ENCODE measurements at places on chromosomes 12 and 14.

- DNase-seq = no peak
Measured at GRCh38 chr14:39107591-39107996, 4.6 kb upstream of the SEC23A start.

DNA sequence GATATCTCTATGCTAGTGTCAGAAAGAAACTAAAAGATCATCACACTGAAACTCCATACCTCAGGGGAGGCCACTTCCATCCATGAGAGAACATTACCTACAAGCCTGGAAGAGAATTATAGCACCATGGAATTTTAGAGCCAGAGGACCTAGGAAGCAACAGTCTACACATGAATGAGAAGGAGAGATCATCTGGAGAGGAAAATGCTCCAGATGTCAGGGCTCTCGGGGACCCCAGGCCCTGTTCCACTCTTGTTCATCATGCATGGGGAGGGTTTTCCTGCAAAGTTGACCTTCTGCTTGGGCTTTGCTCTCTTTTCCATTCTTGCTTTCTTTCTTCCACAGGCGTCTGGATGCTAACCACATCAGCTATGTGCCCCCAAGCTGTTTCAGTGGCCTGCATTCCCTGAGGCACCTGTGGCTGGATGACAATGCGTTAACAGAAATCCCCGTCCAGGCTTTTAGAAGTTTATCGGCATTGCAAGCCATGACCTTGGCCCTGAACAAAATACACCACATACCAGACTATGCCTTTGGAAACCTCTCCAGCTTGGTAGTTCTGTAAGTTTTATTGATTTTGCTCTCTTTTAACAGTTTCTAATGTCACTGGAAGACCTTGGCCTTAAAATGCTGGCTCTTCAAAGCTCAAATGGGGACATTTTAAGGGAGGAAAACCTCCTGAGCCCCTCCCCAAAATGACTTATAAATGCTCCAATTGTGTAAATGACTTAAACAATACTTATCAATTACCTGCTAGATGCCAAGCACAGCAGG is 110.7 kb downstream of the ZFC3H1 start:
- no peak for DNase-seq

GRCh38 chr14:52961060-52961639 is 10.3 kb upstream of the FERMT2 start:
- no peak for DNase-seq

DNA sequence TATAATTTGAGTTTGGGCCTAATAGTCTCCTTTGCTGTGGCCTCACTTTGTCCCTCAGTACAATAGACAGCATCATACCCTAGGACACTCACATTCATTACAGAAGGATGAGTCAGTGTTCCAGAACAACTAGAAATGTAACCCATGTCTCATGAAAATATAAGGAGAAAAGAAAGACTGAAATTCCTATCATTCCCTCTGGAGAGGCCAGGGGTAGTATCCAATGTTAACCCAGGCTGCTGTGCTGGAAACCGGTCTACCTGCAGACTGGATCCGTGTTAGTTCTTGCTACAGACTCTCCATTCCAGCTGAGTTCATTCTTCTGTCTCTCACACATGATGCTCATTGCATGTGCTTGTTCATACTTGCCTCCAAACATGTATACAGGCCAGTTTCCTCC is 75.8 kb upstream of the HOXC13 start:
- no peak for DNase-seq

DNA sequence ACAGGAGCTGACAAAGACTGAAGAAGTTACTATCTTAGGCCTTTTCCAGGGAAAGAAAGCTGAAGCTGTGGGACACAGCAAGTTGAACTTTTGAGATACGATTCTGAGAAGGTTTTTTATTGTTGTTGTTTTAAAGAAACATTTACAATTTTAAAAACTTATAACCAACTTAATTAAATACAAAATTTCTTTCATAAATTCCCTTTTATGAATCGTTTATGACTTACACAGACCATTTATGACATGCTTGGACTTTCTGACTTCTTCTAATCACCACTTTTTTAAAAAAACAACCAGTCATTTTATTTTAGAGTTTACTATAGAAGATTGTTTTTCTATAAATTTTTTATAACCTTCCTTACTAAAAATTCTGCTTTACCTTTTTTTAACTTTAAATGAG is 68.7 kb downstream of the DHRS2 start:
- no peak for DNase-seq

DNA sequence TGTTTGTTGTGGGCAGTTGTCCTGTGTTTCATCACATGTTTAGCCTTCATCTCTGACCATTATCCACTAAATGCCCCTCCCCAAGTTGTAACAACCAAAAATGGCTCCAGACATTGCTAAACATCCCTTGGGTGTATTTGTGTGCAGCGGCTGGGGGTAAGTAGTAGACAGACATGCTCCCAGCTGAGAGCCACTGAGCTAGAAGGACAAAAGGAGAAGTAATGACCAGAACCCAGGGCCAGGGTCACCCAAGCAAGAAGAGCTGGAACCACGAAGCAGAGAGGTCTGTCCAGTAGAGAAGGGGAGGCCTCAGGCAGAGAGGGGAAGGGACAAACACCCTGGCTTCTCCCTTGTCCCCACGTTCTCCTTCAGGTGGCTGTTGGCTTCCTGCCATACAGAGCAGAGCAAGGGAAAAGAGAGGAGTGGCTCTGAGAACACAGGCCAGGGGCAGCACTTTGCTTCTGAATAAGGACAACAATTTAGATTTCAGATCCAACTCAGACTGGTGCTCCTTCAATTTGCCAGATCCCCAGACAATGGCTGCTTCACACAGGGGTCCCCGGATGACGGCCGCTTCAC is 55.2 kb downstream of the NDUFA12 start:
- DNase-seq = no peak

- no peak for DNase-seq
Measured at GRCh38 chr12:211639-212414, 2.1 kb downstream of the SLC6A12 start.

- no peak for DNase-seq
Measured at GRCh38 chr14:51682411-51682810, 30.7 kb downstream of the FRMD6 start.

DNA sequence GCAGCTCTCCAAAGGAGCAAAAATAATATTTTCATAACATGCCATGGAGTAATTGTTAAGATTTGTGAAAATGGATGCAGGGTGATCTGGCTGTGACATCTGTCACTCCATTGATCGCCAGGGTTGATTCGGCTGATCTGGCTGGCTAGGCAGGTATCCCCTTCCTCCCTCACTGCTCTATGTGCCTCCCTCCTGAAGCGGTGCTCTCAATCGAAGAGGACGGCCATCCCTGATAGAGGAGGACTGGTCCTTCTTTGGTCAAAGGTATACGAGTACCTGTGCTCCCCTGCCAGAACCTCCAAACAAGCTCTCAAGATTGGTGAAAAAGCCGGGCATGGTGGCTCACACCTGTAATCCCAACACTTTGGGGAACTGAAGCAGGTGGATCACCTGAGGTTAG is 47.9 kb downstream of the VCPKMT start:
- DNase-seq = no peak

DNA sequence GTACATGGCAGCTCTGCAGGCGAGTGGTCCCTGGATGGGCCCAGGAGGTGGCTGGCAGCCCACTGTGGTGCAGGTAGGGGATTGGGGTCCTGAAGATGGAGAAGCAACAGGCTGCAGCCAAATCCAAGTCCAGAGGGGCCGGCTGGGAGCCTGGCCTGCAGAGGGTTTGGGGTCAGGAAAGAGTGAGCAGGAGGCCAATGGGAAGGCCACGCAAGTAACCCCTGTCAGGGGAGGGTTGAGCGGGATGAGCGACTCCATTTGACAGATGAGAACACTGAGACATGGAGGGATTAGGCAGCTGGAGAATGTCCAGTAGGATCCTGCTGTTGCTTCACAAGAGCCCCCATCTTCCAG is 136.0 kb downstream of the BCL11B start:
- peak; percentile 55 for DNase-seq

DNA sequence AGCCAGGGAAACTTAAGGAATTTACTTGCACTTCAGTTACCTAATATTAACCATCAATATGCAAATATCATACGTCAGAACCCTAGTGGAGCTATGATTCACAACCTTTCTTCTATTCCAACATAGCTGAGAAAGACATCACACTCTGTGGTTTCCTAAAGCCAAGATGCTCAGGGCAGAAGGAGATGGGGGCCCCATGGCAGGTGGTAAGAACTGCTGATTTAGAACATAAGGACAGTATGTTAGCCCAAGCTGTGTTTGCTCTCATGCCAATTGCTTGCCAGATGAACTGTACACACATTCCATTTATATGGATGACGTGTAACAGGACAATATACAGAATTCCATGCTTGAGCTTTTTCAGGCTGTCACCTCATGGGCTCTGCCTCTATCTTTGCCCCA is 34.6 kb downstream of the HECTD4 start:
- DNase-seq = no peak

GRCh38 chr14:99393059-99393655 is 87.5 kb downstream of the SETD3 start:
- DNase-seq = no peak

GRCh38 chr14:53953002-53953827 is 3.4 kb downstream of the BMP4 start:
- peak; percentile 91 for DNase-seq

DNA sequence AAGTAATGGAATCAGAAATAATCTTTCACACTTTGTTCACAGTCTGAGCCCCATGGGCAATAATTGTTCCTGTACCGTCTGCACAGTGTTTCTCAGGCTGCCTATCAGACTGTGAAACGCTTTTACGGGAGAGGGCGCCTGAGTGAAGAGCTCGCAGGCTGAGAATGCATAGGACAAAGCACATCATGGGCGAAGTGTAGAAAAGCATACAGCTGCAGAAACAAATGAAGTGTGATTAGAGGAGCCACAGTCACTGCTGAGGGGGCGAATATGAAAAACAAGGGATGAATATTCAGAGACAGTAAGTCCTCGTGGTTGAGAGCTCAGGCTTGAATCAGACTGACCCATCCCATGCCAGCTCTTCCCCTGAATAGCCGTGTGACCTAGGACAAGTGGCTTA is 438.4 kb upstream of the DCN start:
- DNase-seq = no peak

DNA sequence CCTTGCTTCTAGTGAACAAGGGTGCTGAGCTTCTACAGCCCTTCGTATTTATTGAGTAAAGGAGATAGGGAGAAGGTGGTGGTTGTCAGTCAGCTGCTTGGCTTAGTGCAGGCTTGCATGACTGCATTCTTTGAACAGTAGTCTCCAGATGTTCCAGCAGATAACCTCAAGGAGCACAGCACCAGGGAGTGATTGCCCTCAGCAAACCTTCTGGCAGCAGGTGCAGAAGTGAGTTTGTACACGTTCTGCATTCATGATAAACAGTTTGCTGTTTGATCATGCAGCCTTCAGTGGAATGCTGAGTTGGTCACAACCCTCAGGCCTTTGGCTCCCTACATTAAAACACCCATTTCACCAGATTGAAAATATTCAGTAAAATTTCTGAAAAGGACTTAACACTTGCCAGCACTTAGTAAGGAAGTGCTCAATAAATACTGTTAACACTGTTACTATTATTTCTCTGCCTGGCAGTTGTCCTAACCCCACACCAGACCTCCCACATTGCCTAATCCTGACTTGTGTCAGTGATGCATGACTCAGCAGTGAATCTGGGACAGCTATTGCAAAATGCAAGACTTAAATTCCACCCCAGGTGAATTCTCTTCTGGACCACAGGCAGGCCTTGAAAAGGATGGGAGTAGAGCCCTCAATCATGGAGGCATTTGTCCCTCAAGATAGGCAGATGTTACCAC is 18.9 kb upstream of the CARMIL3 start:
- no peak for DNase-seq

DNA sequence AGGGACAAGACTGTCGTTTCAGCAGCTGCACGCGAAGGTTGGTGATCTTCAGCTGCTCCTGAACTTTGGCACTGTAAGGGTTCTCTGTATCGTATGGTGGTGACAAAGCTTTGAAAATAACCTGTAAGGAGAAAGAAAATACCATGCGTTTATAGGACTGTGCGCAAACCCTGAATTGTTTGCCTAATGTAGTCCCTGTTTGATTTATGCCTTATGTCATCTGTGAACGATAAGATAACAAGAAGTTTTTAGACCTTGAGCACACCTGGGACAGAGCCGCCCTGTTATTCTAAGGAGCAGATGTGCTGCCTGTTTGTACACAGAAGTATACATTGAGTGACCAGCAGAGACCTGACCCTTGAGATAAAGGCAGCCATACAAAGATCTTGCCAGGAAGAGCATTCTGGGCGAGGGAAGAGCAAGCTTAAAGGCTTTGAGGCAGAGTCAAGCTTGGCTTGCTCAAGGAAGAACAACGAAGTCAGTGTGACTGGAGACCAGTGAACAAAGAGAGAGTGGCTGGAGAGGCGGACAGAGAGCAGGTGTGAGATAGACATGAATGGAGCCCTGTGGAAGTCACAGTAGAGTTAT is 52.4 kb downstream of the NTN4 start:
- no peak for DNase-seq

DNA sequence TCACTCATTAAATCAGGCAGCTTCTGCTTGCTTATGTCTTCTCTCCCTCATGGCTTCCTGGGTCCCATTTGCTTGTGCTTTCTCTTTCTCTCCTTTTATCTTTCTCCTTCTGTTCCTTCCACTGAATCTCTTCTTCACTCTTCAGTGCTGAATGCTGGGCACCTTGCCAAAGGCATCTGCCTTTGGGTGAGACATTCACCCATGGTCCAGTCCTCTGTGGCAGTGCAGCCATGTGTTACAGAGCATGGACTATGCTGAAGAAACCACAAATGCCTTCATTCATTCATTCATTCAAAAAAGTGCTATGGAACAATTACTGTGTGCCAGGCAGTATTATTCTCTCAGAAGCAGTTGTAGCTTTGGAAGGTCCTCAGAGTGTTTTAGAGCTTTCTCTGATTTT is 344.4 kb upstream of the STXBP6 start:
- no peak for DNase-seq

DNA sequence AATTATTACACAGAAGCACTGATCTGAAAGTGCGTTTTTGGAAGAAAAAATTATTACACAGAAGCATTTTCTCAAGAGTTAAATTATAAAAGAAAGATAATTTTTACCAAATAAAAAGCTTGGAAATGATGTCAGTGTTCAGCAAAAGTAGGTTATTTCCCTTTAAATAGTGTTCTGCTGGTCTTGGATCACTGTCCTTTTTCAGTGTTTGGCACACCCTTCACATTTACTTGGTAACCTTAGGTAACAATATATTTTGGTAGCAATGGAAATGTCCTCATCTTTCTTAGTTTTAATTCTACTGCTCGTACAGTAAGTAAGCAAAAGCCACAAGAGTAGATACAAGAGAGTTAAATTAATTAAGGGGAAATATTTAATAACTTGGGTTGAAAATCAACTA is 40.3 kb downstream of the FERMT2 start:
- no peak for DNase-seq

DNA sequence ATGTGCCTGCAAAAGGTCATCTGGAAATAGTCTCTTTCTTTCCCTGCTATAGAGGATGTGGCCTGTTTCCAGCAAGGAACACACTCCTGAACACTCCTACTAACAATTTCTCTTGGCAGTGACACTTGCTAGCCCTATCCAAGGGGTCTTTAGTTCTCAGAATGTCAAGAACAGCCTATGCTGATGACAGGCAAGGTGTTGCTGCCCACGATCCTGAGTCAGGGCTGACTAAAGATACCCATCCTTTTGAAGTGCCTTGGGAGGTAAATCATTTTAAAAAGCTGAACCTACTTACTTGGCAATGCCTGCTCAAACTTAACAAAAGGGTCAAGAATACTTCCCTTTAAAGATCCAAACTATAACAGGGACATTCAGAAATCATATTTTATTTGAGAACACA is 1146.4 kb downstream of the VRK1 start:
- DNase-seq = no peak

GRCh38 chr12:124010687-124011086 is 37.7 kb downstream of the ZNF664 start:
- DNase-seq = peak; percentile 35

GRCh38 chr12:124456652-124457152 is 110.7 kb downstream of the NCOR2 start:
- no peak for DNase-seq
